ENCODE measurements at places on chromosomes 3 and 15. TPM values are rescaled to one million over a fixed set of nuclear protein-coding genes. Genes with fewer than 3 reads are reported as not detected.

The PLSCR5 gene
- not detected for polyA plus RNA-seq

The ISLR2 gene
- 0.23 TPM for polyA plus RNA-seq

The IL12A gene
- not detected for polyA plus RNA-seq

The ITIH1 gene
- not detected for polyA plus RNA-seq

The BUB1B gene
- polyA plus RNA-seq: not detected

The IL5RA gene
- polyA plus RNA-seq: not detected

The TM4SF18 gene
- polyA plus RNA-seq: not detected

The ATP8B4 gene
- polyA plus RNA-seq: 0.58 TPM

The NCKIPSD gene
- 10.9 TPM for polyA plus RNA-seq

The CDHR4 gene
- not detected for polyA plus RNA-seq

The GOLGA6L7 gene
- polyA plus RNA-seq: not detected

The CCR4 gene
- polyA plus RNA-seq: not detected

The TRH gene
- not detected for polyA plus RNA-seq

The SIN3A gene
- 7.3 TPM for polyA plus RNA-seq

The FAM98B gene
- 22.8 TPM for polyA plus RNA-seq

The SCAANT1 gene
- not detected for polyA plus RNA-seq

The ERC2 gene
- polyA plus RNA-seq: 24.8 TPM

The CCR9 gene
- not detected for polyA plus RNA-seq

The SLC9C1 gene
- not detected for polyA plus RNA-seq

The NPAP1 gene
- 0.47 TPM for polyA plus RNA-seq

The GABRB3 gene
- 69.0 TPM for polyA plus RNA-seq

The ATP2B2 gene
- 357 TPM for polyA plus RNA-seq

All from Purkinje cell (primary cell).